Non-pigmented ciliary epithelial cell (primary cell): ENCODE measurements at places on chromosomes 16 and 17.

DNA sequence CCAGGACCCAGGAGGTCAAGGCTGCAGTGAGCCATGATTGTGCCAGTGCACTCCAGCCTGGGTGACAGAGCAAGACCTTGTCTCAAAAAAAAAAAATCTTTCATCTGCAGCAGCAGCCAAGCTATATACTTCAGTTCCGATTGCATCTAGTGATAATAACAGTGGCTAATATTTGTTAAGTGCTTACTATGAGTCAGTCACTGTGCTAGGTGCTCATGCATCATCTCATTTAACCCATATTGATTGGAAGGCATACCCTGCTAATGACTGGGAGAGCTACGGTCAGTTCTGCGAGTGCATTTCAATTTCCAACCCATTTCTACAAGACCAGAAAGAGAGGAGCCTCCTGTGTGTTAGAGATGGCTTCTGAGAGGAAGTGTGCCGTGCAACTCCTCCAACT, 7.7 kb upstream of the TUBG2 start:
- no peak for DNase-seq

GRCh38 chr17:14715561-14715960, 414.7 kb downstream of the HS3ST3B1 start:
- DNase-seq = no peak

DNA sequence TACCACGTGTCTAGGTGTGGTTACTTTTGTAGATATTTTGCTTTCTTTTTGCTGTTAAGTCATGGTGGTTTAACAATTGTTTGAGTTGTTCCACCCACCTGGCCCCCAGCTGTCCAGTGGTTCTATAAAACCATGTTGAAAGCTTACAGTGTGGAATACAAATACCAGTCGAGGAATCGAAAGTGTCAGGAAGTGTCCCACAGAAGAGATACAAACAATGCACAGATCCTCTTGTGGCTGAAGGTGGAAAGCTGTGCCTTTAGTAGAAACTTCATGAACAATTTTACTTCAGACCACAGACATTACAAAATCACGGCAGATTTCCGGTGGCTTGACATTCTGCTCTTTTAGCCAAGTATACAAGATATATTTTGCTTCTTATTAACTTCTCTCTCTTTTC, 782.4 kb upstream of the SOX9 start:
- no peak for DNase-seq

DNA sequence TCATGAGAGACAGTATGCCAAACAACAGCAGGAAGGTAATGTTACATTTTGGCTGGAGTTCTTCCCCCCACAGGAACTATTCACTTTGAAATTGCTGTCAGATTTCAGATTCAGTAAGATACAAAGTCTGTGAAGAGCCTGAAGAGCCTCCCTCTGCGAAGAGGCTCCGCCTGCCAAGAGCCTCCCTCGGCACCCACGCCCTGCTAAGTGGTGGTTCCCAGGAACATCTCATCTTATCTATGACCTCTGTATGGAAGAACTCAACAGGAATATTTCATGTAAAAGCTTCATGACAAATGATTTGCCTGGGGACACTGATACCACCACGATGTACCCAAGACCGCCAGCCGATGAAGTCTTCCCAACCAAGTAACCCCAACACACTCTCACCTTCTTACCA, 3.2 kb downstream of the ZC3H7A start:
- DNase-seq = no peak

DNA sequence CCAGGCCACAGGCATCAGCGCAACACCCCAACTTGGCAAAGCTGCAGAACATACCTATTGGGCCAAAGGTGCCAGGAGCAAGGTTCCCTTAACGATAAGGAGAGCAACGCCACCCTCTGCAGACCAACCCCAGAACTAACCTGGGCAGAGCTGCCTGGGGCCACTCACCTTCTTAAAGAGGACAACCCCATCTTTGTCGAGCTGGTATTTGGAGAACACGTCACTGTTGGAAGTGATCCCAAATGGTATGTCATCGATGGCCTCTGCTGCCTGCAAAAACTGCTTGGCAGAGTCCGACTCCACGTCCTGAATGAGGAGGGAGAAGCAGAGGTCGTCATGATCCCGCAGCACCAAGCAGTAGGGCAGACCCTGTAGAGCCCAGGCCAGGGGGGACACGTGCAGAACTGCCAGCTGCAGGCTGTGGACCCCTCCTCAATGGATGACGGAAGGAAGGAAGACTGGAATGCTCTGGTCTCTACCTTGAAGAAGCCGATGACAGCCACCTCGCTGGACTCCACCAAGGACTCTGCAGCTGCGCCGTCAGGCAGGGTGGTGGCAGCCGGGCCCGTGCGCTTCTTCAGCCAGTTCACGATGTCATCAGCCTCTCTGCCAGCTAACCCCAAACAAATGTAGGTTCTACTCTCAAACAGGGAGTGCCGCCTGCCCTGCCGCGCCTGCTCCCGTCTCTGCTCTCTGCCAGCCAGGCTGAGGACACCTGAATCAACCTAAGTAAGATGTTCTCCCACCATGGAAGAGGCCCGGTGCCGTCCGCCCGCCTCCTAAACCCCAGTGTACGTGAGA, 5.2 kb downstream of the P4HB start:
- no peak for DNase-seq

DNA sequence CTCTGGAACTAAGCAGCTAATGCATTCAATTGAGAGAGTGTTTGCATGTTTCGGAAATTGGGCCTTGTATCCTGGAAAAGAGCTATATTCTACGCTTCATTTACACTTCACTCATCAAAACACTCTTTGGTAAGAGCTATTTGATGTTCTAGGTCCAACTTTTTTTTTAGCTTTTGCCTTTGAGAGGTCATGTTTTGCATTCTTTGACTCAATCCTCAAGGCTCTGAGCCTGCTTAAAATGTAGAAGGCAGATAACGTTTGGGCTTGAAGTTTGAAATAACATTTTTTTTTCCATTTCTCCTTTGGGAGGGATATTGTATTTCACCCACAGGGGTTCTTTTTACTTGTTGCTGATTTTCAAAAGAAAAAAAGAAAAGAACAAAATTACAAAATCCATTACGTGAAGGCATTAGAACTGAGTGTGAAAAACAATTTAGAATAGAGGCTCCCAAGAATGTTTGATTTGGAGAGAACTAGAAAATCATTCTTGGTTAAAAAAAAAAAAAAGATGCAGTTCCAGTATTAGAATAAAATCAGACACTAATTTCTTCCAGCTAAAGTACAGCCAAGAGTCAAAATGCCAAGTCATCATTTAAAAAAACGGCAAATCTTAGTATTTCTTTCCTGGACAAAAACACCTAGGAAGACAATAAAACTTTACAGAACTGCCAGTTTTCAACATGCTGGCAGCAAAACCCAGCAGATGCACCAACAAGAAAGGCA, 268.5 kb downstream of the GRIN2A start:
- DNase-seq = no peak

DNA sequence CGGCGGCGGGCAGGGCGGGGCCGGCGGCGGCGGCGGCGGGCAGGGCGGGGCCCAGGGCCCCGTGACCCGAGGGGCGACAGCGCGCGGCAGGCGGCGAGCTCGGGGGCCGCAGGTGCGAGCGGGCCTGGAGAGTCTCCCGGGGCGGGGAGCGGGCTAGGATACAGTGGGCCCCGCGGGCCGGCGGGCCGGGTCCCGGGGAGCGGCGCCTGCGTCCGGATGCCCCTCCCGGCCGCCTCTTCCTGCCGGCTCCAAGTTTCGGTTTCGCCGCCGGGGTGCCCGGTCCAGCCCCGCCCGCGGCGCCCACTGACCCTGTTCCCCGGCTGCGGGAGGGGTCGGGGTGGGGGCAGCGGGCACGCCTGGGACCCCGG, at the start of gene RNF213:
RNF213 (plus strand) TSS at position 62 of the 368 bp plus-strand sequence. CDS start 2,830 bp downstream, outside the sequence.
- no peak for DNase-seq

- no peak for DNase-seq
Observed at GRCh38 chr16:50169555-50170096, 16.5 kb downstream of the TENT4B start.

DNA sequence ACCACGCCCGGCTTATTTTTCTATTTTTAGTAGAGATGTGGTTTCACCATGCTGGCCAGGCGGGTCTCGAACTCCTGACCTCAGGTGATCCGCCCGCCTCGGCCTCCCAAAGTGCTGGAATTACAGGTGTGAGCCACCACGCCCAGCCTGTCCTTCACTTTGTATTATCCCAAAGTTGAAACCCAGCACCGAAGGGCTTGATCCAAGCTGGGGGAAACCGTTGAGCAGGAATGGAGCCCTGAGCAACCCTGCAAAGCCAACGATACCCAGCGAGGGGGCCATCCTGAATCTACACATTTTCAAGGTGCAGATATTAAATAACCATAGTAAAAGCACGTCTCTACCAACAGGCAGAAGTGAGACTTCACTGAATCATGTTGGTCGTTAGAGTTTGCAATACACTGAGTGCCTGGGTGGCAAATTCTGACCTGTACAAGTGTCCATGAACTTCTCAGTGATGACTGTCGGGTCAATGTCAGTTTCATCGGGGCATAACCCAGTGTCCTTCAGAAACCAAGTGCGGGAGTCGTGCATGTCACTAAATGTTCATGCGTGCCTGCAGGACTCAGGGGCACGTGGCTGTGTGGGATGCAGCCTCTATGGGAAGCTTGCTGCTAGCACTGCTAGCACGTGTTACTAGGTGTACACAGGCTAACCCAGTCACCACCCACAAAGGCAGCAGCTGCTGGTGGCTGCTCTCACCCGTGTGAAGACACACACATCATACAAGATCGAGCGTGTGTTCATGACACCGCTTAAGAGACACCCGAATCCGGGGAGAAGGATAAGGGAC, 10.5 kb upstream of the RBFOX3 start:
- no peak for DNase-seq
